ENCODE measurements at places on chromosomes 2 and 18.

DNA sequence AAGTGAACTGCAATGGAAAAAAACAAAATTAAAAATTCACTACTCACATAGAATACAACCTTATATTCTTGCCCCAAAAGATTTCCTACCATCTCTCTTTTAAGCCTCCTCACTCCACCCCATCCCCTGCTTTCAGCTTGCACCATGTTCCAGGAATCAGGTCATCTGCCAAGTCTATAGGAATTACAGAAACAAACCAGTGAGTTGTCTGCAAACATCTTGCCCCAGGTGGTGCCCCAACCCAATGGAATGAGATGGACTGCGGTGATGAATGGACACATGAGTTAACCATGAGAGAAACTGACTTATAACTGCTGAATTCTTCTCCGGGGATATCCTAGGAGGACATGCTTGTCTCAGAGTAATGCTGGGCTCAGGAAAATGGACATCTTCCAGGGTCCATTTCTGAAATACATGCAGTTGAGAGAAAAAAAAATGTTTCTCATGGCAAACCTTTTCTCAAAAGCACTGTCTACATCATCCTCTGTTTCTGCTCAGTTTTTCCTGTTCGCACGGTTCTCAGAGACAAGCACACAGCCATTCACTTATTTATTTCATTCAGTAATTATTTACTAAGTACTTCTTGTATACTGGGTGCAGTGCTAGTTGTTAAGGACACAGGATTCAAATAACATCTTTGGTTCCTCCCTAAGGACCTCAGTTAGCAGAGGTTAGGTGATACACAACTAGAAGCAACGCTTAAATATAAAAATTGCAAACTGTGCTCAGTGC is 350.0 kb downstream of the RND3 start:
- no peak for DNase-seq

- DNase-seq: no peak
These were observed 140.8 kb downstream of the AGAP1 start for GRCh38 chr2:235634435-235635158.

DNA sequence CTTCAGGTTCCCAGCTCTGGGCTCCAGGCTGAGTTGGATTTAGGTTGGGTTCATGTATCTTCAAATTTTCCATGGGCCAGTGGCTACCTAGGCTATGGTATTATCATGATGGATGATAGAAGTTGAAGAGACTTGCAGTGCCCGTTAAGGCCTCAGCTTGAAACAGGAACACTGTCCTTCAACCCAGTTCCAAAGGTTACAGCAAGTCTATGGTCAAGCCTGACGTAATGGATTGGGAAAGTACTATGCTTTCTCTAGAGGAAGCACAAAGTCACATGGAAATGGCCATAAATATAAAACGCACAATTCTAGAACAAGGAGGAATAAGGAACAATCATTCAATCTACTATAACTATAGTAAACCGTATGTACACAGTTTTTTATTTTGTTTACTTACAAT is 593.2 kb downstream of the ZEB2 start:
- DNase-seq: no peak

DNA sequence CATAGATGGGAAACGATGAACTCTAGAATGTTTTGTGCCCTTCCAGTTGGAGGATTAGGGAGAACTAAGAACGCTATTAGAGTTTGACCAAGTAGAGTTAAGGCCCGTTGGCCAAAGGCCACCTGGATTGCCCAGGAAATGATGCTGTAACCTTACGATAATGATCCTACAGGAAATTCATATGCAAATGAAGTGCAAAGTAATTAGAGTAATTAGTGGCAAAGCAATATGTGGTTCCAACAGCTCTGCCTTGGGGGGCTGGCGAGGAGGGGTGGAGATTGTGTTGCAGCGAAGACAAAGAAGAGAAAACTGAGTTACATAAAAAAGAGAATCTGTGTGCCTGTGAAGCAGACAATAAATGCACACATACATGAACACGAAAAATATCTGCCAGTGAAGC is 61.5 kb upstream of the BOD1L2 start:
- DNase-seq: no peak

GRCh38 chr18:72542342-72542741 is 1.8 kb downstream of the CBLN2 start:
- DNase-seq: no peak

GRCh38 chr18:45164551-45164950 is 450.7 kb upstream of the SLC14A2 start:
- no peak for DNase-seq

GRCh38 chr18:62721839-62722795 is 6.8 kb downstream of the PHLPP1 start:
- no peak for DNase-seq

DNA sequence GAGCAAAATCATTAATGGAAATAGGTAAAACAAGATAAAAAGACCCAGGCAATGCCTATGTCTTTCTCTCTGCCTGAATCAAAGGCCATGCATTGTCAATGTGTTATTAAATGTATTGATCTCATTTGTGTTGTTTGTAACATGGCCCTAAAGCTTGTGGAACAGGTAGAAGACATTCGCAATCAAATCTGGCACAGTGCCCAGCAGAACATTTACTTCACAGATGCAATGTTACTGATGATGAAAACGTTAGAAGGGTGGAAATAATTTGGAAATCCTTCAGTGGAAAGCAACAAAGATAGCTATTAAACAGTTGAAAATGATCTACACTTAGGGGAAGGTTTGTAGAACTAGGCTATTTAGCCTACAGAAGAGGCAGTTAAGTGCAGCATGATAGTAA is 368.2 kb downstream of the EPHA4 start:
- DNase-seq: no peak

DNA sequence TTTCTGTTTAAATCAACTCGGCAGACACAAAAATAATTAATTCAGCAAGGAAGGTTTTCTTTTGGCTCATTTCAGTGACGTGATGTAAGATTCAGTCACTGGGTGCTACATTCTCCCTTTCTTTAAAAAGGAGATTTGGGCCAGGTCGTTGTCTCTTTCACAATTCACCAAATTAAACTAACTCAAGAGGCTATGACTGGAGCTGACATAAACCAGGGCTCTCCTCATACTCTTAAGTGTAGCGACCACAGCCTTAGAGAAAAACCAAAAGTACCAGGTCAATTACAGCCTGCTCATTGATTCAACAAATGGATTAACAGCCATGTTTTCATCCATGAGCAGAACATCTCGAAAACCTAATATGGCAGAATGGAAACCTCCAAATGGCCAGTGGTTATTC is 85.7 kb downstream of the PAX3 start:
- DNase-seq: no peak

DNA sequence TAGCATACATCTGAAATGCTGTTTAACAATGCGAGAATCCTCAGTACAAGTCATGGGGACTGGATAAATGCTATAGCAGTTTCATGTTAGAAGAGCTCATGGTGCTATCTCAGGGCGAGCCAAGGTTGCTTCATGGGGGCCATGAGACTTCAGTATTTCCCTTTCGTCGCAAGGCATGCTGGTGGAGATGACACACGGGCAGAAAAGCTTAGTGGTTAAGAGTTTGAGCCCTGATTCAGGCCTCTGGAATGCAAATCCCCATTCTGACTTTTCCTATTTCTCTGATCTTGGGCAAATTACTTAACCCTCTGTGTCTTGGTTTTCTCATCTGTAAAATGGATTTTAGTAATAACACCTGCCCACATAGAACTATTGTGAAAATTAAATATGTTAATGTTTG is 57.4 kb upstream of the EPHA4 start:
- no peak for DNase-seq

GRCh38 chr2:54081574-54081973 is 33.8 kb upstream of the ACYP2 start:
- DNase-seq: no peak

DNA sequence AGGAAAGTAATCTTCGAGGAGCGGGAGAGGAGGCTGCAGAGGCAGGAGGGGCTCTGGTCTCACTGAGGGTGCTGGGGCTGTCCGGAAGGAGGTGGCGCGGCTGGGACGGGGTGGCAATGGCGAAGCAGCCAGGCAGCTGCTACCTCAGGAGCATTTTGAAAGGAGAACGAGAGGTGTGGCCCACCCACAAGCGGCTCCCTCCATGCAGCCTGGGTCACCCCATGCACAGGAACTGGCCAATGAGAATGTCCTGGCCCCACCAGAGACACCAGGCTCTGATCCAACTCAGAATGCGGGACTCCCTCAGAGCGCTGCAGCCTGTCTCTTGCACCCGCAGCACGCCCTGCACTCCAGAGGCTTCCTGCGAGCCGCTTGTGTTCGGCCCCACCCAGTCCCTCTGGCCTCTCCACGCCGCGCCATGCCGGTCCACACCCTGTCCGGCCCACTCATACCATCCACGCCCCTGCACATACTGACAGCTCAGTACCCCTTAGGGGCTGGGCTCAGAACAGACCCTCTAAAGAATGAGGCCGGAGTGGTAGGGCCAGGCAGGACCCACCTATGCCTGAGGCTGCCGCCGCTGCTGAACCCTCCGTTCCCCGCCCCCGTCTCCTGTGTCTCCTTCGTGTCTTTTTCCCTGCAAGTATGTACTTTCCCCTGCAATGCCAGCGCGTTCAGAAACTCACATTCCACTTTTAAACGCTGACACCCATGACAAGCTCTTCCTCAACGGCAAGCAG is 6.4 kb upstream of the BOK start:
- no peak for DNase-seq

DNA sequence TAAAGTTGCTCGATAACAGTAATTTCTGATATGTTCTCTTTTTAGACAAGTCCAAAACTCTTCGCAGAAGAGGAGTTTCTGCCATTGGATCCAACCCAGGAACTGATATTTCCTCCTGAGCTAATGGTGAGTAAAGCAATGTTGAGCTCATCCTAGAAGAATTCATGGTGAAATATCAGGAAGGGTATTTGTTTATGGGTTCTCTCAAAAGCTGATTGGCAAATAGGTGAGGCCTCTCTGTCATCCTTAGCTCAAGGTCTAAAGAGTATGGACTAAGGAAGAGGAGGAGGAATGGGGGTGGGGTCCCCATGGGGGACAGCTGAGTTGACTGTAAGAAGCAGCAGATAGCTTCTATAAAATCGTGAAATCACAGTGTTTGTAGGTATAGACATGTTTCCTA is 18.2 kb downstream of the AOX1 start:
- DNase-seq: no peak

GRCh38 chr2:172790404-172790803 is 54.8 kb downstream of the RAPGEF4 start:
- DNase-seq: no peak

- no peak for DNase-seq
These were observed 122.1 kb downstream of the TMEM17 start for GRCh38 chr2:62383846-62384245.

- no peak for DNase-seq
These were observed 134.5 kb downstream of the PTRHD1 start for GRCh38 chr2:24658531-24659202.

GRCh38 chr18:75283731-75284130 is 73.1 kb downstream of the TSHZ1 start:
- no peak for DNase-seq

DNA sequence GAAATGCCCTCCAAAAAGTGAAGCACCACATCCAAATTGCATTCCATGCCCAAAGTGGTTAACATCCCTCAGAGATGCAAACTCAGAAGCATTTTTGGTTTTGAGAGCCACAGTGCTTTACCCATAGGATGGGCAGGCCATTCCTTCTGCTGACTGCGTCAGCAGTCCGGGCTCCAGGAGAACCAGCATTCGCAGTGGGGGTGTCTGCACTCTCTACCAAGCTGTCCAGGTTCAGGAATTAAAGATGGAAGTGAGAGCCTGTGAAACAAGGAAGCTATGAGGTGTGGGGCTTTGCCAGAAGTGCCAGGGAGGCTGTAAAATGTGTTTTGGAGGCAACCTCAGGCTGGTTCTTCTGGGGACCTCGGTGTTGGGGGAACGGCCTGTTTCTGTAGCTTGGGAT is 205.7 kb downstream of the AGAP1 start:
- no peak for DNase-seq

GRCh38 chr18:31410716-31411483 is 34.3 kb downstream of the DSG4 start:
- no peak for DNase-seq

DNA sequence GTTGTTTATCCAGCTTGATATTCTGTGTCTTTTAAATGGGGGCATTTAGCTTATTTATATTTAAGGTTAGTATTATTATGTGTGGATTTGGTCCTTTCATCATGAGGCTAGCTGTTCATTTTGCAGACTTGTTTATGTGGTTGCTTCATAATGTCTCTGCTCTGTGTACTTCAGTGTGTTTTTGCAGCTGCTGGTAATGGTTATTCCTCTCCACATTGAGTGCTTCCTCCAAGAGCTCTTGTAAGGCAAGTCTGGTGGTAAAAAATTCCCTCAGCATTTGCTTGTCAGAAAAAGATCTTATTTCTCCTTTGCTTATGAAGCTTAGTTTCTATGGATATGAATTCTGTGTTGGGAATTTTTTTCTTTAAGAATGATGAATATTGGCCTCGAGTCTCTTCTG is 47.8 kb upstream of the NT5C1B start:
- DNase-seq: no peak

GRCh38 chr2:82215212-82215611 is 1910.7 kb upstream of the LRRTM1 start:
- no peak for DNase-seq

DNA sequence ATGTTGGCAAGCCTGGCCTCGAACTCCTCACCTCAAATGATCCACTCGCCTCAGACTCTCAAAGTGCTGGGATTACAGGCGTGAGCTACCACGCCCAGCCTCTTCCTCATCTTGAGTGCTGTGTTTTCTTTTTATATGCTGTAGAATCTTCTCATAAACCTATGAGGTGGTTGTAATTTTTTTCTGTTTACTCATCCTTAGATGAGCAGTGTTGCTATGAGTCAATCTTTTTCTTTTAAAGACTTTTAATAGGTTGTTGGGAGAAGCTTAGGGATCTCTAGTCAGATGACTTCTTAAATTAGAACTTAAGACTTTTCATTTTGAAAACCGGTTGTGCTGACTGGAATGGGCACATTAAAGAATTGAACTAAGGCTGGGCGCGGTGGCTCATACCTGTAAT is 8.7 kb upstream of the AAK1 start:
- no peak for DNase-seq

GRCh38 chr2:138369856-138370255 is 131.7 kb upstream of the SPOPL start:
- DNase-seq: no peak

- no peak for DNase-seq
These were observed 187.8 kb upstream of the TNP1 start for GRCh38 chr2:217047631-217048030.

DNA sequence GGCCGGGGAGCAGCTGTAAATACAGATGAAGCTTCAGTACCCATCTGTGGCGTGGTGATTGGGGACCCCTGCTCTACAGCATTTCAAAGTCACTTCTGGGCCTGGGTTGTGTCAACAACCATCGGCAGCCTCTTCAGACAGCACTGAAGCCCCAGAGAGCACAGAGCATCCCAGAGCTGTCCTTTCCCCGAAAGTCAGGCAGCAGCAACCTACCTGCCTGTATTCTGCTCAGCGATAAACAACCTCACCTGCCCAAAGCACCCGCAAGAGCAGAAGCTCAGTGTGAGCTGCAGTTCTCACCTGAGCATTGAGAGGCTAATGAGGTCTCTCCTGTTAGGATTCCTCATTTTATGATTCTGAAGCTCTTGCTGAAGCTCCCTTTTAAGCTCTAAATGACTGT is 19.3 kb downstream of the TRABD2A start:
- DNase-seq: no peak

- DNase-seq: no peak
These were observed 40.2 kb upstream of the TGIF1 start for GRCh38 chr18:3409811-3410210.

Measured in cortex of kidney (tissue), 1 donor.